ENCODE measurements at places on chromosomes 1 and 21. TPM values are rescaled to one million over a fixed set of nuclear protein-coding genes. Genes with fewer than 3 reads are reported as not detected.

DNA sequence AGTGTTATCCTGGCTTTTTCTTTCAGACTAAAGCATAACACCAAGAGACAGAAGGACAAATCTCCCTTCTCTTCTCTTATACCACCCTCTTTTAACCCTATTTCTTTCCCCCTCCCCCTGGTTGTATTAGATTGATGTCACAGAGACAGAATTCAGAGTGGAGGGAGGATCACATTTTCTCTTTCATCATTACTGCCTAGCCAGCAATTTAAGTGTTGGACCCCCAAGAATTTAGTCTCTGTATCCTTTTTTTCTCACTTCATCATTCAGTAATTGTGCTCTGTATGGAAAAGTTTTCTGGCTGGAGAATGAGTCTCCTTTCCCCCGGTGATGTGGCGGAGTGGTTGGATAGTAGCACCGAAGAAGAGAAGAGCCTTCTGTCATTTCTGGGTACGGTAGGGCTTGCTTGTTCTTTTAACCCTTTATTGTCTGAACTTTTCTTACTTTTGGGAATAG, 124.8 kb downstream of the CLEC20A start:
- peak overlapping the region; percentile 47 for H3K4me3 ChIP-seq
- no peak for DNase-seq
- peaks cover 40% of the 10 kb centered on the region for H3K4me1 ChIP-seq
- no peak overlapping the region for H3K27ac ChIP-seq
- no peaks in the 10 kb centered on the region for H3K27me3 ChIP-seq

- H3K4me3 ChIP-seq, result no peak overlapping the region
- H3K27ac ChIP-seq, result no peak overlapping the region
- no peak for DNase-seq
- H3K4me1 ChIP-seq, result no peaks in the 10 kb centered on the region
- H3K36me3 ChIP-seq, result no peaks in the 10 kb centered on the region
Observed at GRCh38 chr1:190252046-190252445, 225.6 kb downstream of the BRINP3 start.

- H3K4me1 ChIP-seq, result peaks cover 59% of the 10 kb centered on the region
- DNase-seq, result no peak
- H3K27ac ChIP-seq, result peak overlapping the region; percentile 98
- H3K4me3 ChIP-seq, result peak overlapping the region; percentile 91
- peaks cover 17% of the 10 kb centered on the region for H3K36me3 ChIP-seq
- H3K27me3 ChIP-seq, result no peaks in the 10 kb centered on the region
Observed at GRCh38 chr1:46301406-46301807, 2.0 kb downstream of the LRRC41 start.

DNA sequence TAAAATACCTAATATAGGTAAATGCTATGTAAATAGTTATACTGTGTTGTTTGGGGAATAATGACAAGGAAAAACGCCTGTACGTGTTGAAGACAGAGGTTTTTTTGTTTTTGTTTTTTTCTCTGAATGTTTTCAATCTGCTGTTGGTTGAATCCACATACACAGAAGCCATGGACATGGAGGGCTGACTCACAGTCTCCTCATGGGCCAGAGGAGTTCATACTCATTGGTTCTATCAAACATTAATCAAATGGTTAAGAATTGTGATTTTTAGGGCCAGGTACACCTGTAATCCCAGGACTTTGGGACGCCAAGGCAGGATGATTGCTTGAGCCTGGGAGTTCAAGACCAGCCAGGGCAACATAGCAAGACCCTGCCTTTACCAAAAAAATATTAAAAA, 20.5 kb downstream of the MIER1 start:
- H3K27me3 ChIP-seq, result no peaks in the 10 kb centered on the region
- H3K4me1 ChIP-seq, result peaks cover 6% of the 10 kb centered on the region
- H3K36me3 ChIP-seq, result peaks cover 26% of the 10 kb centered on the region
- DNase-seq, result no peak
- no peak overlapping the region for H3K4me3 ChIP-seq

DNA sequence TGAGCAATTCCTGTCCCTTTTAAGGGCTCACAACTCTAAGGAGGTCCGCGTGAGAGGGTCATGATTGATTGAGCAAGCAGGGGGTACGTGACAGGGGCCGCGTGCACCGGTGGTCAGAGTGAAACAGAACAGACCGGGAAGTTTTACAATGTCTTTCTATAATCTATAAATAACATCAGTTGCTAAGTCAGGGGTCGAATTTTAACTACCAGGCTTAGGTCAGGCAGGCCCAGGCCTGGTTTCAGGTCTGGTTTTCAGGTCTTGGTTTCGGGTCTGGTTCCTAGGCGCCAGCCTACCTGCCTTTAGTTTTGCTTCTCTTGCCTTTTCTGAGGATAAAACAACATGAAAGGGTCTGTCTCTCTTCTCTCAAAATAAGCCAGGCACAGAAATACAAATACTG, 476.0 kb upstream of the CAMK1G start:
- no peak overlapping the region for H3K4me3 ChIP-seq
- H3K36me3 ChIP-seq, result no peaks in the 10 kb centered on the region
- DNase-seq, result no peak
- no peaks in the 10 kb centered on the region for H3K4me1 ChIP-seq

GRCh38 chr1:66248746-66249145, 285.2 kb upstream of the SGIP1 start:
- no peak overlapping the region for H3K4me3 ChIP-seq
- H3K36me3 ChIP-seq, result no peaks in the 10 kb centered on the region
- peaks cover 6% of the 10 kb centered on the region for H3K4me1 ChIP-seq
- H3K27me3 ChIP-seq, result no peaks in the 10 kb centered on the region
- H3K27ac ChIP-seq, result no peak overlapping the region
- no peak for DNase-seq

GRCh38 chr1:213751064-213751397, 236.7 kb upstream of the PROX1 start:
- no peak overlapping the region for H3K27ac ChIP-seq
- H3K36me3 ChIP-seq, result no peaks in the 10 kb centered on the region
- DNase-seq, result no peak

DNA sequence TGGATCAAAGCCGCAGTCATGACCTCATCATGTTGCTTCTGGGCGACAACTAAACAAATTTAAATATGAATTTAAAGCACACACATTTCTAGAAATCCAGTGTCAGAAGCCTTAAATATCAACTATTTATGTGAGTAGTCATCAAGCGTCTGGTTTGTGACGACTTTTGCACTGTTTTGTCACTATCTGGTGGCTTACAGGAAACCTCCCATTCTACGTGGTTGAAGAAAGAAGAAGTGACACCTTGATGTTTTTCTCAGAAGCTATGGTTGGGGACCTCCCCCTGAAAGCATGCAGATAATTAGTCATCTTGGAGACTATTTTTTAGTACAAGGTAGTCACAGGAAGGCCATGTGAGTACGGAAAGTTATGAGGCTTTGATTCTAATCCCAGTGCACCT, 58.5 kb downstream of the TENT5C start:
- H3K4me1 ChIP-seq, result no peaks in the 10 kb centered on the region
- H3K27ac ChIP-seq, result no peak overlapping the region
- H3K27me3 ChIP-seq, result no peaks in the 10 kb centered on the region
- no peak for DNase-seq
- H3K36me3 ChIP-seq, result no peaks in the 10 kb centered on the region

GRCh38 chr1:2540816-2541492, 10.9 kb upstream of the HES5 start:
- no peak for DNase-seq
- peaks cover 3% of the 10 kb centered on the region for H3K4me1 ChIP-seq
- no peaks in the 10 kb centered on the region for H3K36me3 ChIP-seq
- H3K27me3 ChIP-seq, result peaks cover 28% of the 10 kb centered on the region
- no peak overlapping the region for H3K4me3 ChIP-seq

DNA sequence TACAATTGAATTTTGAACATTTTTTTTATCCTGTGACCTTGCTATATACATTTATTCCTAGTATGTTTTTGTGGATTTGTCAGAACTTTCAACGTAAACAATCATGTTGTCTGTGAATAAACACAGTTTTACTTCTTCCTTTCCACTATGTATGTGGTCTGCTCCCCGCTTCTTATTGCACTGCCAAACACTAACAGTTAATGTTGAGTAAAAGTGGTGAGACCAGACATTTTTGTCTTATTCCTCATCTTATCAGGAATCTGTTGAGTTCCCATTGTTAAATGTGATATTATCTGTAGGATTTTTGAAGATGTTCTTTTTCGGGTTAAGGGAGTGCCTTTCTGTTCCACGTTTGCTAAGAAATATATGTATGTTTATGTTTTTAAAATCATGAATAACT, 45.9 kb downstream of the CAMSAP2 start:
- H3K4me1 ChIP-seq, result peaks cover 20% of the 10 kb centered on the region
- DNase-seq, result no peak
- H3K4me3 ChIP-seq, result no peak overlapping the region
- H3K27me3 ChIP-seq, result no peaks in the 10 kb centered on the region
- H3K27ac ChIP-seq, result no peak overlapping the region

The CNR2 gene
- not detected for total RNA-seq

Data from gastrocnemius medialis (tissue), 4 donors.